ENCODE measurements at places on chromosomes 1 and 21.

DNA sequence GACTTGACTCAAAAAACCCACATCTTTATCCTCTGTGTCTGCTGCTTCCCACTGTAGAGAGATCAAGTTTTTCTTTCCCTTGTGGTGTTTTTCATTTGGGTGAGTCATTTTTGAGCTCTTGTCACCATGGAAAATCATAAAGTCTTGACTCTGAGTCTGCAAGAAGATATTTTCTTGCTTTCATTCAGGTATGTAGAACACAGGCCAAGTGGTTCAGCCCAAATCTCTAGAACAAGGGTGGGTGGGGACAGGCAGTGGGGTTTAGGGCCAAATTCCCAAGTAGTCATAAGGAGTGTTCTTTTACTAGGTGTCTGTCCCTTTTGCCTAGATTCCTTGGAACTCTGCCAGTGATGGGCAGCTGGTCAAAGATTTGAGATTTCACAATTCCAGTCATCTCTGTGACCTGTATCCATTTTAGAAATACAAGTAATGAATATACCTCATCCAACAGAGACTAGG lies 21.5 kb upstream of the ARHGAP29 start:
- peak; percentile 91 for DNase-seq

GRCh38 chr1:150364231-150365003 lies 470 bp downstream of the RPRD2 start:
- peak; percentile 81 for DNase-seq

DNA sequence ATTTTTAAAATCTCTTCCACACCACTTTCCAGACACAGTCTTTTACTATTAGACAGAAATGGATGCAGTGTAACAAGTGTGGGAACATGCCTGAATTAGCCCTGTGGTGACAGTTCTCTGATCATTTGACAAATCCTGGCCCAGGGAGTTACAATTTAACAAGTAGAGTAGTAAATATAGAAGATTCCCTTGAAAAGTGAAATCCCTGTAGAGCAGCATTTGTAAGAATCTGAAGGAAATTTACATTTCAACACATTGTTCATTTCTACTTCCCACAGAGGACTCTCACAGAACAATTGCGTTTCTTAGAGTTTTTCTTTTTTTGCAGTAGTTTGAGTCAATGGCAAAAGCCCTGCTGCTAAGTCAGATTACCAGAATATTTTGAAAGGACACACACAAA lies 458.3 kb upstream of the BRINP3 start:
- DNase-seq: no peak

DNA sequence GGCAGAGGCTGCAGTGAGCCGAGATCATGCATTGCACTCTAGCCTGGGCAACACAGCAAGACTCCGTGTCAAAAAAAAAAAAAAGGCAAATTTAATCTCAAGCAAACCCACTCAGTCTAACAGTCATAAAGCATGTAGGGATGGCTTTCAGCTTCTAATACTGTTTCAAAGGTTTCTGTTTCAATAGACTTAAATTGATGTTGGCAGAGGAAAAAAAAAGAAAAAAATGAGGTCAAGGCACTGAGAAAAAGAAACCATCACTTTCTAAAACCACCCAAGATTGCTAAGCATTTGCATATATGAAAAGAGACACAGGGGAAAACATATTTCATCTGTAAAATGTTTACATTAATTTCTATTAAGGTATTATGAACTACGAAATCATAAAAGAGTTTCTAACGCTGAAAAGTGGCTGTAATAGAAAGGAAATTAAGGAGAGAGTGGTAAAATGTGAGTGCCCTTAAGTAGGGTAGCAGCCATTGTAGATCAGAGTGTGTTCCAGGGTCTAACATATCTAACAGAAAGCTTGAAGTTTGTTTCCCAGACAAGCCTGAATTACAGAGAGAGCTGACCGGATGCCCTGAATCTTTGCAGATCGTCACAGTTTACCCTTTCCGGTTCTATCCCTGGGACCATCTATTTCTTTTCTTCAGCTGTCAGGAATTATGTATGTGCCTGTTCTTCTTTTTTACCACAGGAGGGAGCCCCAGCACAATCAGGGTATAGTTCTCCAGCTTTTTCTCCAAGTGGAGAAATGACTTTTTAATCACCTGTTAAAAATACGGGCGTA lies 70.0 kb downstream of the PLD5 start:
- DNase-seq: peak; percentile 37

GRCh38 chr1:98322966-98323365 lies 338.6 kb upstream of the SNX7 start:
- DNase-seq: peak; percentile 16

GRCh38 chr1:25430967-25431881 lies 527 bp downstream of the MACO1 start:
- no peak for DNase-seq

DNA sequence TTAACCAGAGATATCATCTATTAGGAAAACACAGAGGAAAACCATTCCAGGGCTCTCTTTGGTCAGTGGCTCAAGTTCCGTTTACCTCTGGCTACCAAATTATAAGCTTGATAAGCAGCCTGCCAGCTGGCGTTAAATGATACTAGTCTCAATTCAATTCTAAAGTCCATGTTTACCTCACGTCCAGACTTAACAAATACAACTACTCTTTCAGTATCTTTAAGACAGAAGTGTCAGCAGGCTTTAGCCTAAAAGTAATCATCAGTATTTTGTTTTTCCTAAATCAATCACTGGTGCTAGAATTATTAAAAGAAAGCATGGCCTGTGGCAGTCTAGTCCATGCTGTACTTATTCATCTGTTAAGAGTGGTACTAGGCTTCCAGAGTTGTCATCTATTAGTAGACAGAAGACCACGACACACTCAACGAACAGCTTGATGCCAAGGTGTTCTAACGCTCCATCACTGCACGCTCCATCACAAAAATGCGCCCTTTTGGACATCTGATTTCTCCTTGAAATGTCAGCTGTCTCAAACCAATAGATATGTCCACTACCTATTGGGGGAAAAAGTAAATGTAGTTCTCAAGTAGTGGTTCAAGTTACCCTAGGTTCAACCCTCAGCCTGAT lies 1.5 kb downstream of the IVNS1ABP start:
- peak; percentile 2 for DNase-seq

DNA sequence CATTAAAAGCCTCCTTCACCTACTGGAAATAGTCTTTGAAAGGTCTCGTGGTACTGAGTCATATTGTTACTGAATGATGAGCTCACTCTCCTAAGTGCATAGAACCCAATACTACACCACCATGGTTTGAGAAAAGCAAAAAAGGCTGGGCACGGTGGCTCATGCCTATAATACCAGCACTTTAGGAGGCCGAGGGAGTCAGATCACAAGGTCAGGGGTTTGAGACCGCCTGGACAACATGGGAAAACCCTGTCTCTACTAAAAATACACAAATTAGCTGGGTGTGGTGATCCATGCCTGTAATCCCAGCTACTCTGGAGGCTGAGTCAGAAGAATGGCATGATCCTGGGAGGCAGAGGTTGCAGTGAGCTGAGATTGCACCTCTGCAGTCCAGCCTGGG lies 3.3 kb upstream of the HNRNPCL1 start:
- DNase-seq: peak; percentile 12

DNA sequence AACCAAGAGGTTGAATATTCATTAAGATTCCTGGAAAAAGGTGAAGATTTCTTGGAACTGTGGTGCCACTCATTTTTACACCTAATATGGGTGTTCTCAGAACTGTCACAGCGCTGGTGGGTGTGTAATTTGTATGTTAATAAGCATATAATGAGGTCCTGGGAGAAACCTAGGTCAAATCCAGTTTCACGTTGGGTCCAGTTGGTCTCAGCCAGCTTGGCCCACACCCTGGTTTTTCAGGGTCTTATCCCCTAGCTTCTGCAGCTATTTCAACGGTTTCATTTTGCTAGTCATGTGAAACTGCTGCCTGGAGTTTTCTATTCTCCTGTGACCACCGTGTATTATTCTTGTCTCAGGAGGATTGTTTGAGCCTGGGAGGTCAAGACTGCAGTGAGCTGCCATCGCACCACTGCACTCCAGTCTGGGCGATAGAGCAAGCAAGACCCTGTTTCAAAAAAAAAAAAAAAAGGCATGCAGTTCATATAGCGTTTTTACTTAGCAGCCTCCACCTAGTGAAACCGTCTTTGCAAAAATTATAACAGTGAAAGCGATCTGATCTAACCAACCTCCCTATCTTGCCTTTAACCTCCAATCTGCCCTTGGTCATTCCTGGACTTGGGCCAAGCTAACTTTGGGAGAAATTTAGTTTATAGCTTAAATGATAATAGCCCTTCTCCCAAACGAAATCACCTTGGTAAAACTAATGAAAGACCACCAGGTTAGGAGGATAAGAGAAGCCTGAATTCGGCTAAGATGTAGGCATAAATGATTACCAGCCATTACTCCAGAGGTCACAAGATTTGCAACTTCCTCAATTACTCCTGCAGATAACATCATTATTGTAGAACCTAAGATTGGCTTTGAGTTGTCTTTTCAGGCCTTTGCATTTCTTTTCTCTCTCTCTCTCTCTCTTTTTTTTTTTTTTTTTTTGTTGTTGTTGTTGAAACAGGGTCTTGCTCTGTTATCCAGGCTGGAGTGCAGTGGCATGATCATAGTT lies 44.0 kb downstream of the PTAFR start:
- DNase-seq: no peak

- DNase-seq: no peak
Measured at GRCh38 chr1:212743901-212744475, 44.3 kb upstream of the BATF3 start.

GRCh38 chr1:236063919-236064673 lies 794 bp downstream of the NID1 start:
- no peak for DNase-seq

- DNase-seq: peak; percentile 93
Measured at GRCh38 chr1:42816585-42817439, at the start of the genes ERMAP and SVBP. TSS of gene ERMAP (plus strand) at chr1:42817122. CDS start at chr1:42830449, 13,327 bp downstream. TSS of gene SVBP (minus strand) at chr1:42817397. CDS start at chr1:42816544, 853 bp downstream.

- no peak for DNase-seq
Measured at GRCh38 chr1:208106218-208106617, 138.0 kb downstream of the PLXNA2 start.

- DNase-seq: peak; percentile 95
Measured at GRCh38 chr1:204376919-204377799, 17.4 kb upstream of the PLEKHA6 start.

- no peak for DNase-seq
Measured at GRCh38 chr21:45886610-45887026, 95.0 kb upstream of the COL6A1 start.

- DNase-seq: no peak
Measured at GRCh38 chr1:37714689-37715088, 22.4 kb downstream of the CDCA8 start.

DNA sequence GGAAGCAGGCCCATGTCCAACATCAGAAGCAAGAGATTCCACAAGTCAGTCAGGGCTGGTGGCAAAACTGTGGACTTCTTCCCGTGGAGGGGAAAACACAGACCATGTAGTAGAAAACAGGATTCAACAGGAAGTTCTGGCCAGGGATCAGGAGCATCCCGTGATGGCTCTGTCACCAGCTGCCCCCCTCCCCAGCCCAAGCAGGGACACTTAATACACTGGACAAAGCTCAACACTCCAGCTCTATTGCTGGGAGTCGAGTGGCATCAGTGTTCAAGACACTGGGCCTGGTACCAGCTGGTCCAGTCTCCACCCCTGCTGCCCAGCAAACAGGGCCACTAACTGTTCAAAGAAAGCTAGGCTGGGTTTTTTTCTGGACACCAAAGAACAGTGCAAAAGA lies 3.7 kb downstream of the SLC45A3 start:
- DNase-seq: no peak

DNA sequence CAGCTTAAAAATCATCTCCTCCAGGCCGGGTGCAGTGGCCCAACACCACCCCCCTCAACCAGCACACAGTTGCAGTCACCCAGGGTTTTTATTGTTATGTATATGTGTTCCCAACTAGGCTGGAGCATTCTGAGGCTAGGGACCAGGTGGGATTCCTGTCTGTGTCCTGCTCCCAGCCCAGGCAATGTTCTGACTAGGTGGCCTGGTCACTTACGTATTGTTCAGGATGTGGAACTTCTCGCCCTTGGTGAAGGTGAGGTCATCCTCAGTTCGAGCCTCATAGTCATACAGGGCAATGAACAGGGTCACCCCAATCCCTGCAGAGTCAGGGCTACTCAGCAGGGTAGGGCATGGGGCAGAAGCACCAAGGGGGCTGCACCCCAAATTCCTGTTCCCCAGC lies 12.2 kb downstream of the FGR start:
- DNase-seq: no peak

GRCh38 chr1:215865060-215865459 lies 298.0 kb downstream of the KCTD3 start:
- DNase-seq: no peak

DNA sequence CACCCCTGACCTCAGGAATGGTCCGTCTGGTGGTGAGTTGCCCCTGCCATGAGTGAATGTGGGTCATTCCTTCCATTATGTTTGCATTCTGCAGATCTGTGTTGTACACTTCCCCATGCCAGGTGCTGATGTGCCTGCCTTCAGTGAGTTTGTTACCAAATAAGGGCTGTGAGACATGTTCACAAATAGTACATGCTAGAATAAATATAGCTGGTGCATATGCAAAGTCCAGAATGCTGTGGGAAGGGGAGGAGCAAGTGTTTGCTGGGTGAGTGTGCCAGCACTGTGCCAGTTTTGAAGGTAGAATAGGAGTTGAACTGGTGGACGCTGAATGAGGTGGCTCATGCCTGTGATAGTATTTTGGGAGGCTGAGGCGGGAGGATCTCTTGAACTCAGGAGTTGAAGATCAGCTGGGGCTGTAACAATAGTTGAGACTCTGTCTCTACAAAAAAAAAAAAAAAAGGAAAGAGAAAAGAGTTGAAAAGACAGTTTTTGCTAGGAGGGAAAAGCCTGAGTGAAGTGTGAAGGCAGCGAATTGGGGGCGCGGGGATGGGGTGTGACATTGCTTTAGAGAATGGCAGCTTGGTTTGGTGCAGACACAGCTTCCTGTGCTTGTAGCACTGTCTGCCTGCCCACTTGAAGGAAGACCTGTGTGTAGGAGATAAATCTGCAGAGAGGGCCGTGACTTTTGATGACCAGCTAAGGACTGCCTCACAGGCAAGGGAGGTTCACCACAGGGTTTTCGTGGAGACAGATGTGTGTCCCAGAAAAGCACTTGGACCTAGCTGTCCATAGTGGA lies 61.1 kb downstream of the LGR6 start:
- DNase-seq: no peak

DNA sequence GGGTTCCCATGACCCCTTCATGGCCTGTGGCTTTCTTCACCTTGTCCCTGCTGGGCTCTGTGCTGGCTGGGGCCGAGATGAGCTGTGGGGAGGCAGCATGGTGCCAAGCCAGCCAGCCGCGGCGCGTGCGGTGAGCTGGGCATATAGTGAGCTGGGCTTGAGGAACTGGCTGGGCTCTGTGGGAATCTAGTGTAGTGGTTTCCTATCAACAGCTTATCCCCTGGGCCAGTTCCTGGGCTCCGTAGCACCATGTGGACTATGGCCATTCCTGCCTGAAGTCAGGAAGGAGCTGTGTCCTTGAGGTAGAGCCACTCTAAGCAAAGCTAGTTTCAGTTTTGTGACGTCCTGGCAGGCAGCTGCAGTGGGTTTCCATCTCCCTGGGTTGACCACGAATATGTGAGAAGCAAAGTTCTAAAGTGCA lies 1.8 kb downstream of the NCMAP start:
- DNase-seq: no peak

Measured in LoVo (cell line).